Activated naive CD4-positive, alpha-beta T cell treated with anti-CD3 and anti-CD28 coated beads, Interleukin-2, amount 50 U/mL, for 16 hours (primary cell): ENCODE measurements at places on chromosomes 5 and 9.
A peak's percentile ranks its signal among the peaks of the same experiment; 100 is the strongest.

GRCh38 chr9:118268046-118268445 lies 563.8 kb downstream of the TLR4 start:
- no peak for DNase-seq

DNA sequence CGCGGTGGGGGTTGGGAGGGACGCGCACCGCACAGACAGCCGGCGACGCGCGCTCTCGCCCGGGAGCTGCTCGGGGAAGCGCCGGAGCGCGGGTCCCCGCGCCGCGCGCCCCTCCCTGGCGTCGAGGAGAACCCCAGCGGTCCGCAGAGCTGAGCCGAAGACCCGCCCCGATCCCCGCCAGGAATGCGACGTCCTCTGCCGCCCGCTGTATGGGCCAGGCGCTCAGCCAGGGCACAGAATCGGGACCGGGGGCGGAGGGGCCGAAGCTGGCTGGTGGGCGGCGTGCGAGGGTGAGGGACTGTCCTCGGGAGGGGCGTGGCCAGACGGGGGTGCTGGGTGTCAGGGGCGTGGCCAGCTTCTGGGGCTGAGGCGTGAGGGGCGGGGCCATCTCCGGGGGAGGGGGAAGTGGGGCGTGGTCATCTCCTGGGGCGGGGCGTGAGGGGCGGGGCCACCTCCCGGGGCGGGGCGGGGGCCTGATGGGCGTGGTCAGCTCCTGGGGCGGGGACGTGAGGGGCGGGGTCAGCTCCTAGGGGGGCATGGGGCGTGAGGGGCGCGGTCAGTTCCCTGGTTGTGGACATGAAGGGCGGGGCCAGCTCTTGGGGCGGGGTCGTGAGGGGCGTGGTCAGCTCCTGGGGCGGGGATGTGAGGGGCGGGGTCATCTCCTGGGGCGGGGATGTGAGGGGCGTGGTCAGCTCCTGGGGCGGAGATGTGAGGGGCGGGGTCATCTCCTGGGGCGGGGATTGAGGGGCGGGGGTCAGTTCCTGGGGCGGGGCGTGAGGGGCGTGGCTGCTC lies 965 bp downstream of the PTGDS start:
- DNase-seq = peak; percentile 60

DNA sequence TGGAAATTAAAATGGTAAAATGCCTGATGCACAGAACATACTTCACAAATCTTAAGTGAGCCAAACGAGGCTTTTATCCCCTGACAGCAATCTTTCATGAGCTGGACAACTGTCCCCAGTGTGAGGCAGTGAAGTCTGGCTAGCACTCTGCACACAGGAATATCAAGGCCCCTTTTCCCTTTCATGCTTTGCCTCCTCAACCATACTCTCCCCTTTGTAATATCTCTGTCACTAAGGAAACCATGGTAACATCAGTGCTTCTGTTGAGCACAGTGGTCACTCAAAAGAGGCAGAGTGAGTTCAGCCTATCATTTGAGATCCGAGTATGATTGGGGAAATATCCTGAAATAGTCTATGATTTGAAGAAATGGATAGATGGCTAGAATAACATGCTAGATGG lies 318.3 kb downstream of the ENC1 start:
- no peak for DNase-seq

DNA sequence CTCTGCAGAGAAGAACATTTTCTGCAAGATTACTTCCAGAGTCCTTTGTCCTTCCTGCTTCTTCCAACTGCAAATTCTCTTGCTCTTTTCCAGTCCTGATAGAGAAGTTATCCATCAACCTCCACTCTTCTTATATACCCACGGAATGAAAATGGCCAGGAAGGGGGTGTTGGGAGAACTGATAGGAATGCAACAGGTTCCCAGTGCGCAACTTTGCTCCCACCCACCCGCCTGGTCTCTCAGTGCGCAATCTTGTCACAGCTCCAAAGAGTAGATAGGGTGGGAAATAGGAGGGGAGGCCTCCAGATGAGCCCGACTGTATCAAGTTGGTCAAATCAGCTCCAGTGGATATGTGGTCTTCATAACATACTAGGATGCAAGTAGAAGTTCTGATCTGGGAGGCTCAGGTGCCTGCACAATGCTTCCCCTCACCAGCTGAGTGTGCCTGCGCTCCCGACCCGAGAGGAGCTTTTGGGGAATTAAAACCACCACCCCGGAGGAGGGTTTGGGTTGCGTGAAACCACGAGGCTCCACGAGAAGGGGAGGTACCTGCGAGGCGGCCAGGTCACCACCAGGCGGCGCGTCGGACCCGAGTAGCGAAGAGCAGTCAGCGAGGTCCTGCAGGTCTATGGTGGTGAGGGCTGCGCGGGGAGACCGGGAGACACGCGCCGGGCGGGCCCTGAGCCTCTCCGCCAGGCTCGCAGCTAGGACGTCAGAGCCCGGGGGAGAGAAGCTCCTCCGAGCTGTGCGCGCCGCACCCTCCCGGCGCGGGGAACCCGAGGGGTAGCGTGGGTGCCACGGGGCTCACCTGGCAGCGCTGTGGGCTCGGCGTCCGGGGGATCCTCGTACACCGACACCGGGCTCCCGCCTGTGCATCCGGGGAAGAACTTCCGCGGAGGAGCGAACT lies 835 bp downstream of the MCIDAS start:
- DNase-seq = peak; percentile 67

GRCh38 chr5:56985936-56986625 lies 34.2 kb upstream of the MIER3 start:
- no peak for DNase-seq

- DNase-seq = no peak
These were observed 585 bp upstream of the TAF11L2 start for GRCh38 chr5:17497446-17497845.

GRCh38 chr5:174876-175465 lies 16.3 kb upstream of the LRRC14B start:
- no peak for DNase-seq

DNA sequence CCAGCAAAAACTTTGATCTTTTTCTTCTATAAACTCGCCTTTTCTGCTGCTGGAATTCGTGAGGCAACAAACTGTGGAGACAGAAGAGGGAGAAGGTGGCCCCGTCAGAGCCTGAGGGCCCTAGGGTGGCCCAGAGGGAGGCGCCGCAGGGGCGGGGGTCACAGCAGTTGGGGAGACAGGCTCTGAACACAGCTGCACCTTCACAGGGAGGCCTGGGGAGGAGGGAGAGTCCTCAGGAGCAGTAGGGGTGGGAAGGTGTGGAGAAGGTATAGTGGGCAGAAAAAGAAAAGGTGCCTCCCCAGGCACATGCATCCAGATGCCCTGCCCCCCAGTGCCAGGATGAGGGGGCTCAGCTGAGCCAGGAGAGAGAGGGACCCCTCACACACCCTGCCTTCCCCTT lies 15.1 kb downstream of the PHF19 start:
- DNase-seq = no peak

DNA sequence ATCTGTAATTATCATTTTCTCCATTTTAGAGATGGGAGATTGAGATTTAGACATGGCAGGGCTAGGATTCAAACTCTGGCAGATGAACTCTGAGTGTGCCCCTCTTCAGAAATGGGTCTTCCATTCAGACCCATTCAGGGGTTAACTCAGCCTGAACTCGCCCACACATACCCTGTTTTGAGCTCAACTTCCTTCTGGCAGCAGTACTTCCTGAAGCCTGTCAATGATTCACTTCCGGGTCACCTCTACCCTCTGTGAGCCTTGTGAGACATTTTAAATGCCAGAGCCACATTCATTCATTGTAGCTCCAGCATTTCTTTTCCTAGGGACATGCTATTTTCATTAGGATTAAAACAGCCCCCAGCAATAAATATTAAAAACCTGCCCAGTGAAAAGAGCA lies 209.3 kb upstream of the SLC24A2 start:
- no peak for DNase-seq

- no peak for DNase-seq
These were observed 91.8 kb upstream of the ACO1 start for GRCh38 chr9:32292611-32293010.

- no peak for DNase-seq
These were observed 51.3 kb downstream of the ARL15 start for GRCh38 chr5:54259090-54259489.

DNA sequence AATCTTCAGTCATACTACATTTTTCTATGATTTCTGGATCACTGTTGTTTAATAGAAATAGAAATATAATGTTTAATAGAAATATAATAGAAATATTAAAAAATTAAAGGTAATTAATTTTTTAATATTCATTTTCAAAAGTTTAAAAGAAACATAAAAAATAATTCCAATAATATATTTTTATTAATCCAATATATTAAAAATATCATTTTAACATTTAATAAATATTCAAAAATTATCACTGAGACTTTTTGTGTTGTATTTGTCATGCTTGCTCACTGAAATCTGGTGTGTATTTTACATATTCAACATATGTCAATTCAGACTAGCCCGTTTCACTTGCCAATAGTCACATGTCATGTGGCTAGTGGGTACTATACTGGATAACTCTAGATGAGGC lies 80.6 kb upstream of the SLCO6A1 start:
- no peak for DNase-seq

- DNase-seq = no peak
These were observed 58.6 kb downstream of the PRKACG start for GRCh38 chr9:68955330-68955729.

DNA sequence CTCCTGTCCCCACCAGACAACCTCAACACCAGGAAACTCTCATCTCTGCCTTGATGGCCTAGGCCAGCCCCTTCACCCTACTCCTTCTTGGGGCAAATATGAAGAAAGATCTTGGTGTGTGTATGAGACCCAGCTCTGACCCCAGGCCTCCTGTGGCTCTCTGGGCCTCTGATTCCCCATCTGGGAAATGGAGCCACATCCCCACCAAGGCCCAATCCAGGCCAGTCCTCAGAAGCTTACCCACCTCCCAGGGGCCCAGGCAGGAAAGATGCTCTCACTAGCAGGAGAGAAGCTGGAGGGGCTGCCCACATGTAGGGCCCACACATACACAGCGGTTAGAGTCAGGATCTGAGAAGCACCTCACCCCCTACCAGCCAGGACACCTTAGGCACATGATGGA lies 38.9 kb downstream of the BICD2 start:
- no peak for DNase-seq

GRCh38 chr9:82538634-82539033 lies 524.3 kb downstream of the RASEF start:
- no peak for DNase-seq

- no peak for DNase-seq
These were observed 452.4 kb upstream of the WWC1 start for GRCh38 chr5:167839065-167839464.

DNA sequence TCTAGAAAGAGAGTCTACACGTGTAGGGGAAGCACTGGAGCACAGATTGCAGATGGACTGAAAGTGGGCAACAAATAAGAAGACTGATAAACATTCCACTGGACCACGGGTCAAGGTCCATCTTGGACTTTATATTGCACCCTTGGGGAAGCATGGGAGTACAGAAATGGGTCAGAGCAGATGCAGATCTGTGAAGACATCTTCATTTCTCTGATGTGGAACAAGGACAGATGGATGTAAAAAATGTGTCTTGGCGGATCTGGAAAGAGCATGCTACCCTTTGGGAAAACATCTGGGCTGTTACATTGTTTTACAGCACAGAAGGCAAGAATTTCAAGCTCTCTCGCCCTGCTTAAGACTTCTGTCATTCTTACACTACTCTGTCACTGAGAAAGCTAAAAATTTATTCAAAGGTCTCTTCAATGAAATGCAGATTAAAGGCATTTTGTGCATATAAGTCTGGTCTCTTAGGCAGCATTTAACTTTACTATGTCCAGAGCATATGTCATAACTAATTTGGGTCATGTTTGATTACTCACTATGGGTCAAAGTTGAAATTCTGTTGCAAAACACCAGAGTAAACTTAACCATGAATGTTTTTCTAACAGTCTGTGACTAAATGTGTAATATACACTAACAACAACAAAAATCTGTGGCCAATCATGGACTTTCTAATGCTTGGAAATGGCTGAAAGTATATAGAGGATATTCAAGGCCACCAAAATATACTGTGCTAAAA lies 756.4 kb upstream of the DMAC1 start:
- no peak for DNase-seq

DNA sequence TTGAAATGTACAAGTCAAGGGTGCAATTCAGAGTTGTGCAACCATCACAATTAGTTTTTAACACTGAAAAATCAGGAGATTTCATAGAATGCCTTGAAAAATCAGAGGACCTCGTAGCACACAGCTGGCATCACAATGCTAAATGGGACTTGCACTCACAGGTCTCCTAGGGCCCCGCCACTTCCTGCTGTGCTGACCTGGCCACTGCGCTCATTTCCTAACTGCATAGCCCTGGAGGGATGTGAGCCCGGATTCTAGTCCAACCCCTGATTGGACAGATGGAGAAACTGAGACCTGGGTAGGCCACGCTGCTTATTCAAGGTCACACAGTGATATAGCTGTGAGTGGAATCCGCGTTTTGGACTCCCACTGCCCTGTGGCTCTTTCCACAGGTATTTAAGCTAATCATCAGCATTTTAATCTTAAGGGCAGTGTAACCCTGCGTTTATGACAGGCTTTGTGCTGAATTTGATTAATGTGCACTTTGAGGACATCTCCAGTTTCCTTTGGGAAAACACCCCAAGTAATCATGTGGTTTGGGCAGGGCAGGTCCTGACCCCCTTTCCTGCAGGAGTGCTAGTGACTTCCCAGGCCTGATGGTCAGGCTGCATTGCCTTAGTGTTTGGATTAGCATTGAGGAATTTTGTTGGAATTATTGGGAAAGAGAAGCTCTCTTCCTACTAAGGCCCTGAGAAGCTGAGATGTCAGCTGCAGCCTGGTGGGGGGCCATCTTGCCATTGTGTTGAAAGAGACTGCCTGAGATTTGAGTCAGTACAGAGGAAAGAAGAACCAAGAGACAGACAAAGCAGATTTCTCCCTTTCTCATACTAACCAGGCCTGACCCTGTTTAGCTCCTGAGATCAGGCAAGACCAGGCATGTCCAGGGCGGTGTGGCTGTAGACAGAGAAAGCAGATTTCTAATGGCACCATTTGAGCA lies 36.2 kb downstream of the STC2 start:
- DNase-seq = no peak

- DNase-seq = no peak
These were observed 148.4 kb upstream of the NFIL3 start for GRCh38 chr9:91572044-91572443.

- no peak for DNase-seq
These were observed 27.9 kb upstream of the FBXL7 start for GRCh38 chr5:15472116-15472515.
